Germinal center (tissue), 1 donor: ENCODE measurements at places on chromosomes 3 and 15.

DNA sequence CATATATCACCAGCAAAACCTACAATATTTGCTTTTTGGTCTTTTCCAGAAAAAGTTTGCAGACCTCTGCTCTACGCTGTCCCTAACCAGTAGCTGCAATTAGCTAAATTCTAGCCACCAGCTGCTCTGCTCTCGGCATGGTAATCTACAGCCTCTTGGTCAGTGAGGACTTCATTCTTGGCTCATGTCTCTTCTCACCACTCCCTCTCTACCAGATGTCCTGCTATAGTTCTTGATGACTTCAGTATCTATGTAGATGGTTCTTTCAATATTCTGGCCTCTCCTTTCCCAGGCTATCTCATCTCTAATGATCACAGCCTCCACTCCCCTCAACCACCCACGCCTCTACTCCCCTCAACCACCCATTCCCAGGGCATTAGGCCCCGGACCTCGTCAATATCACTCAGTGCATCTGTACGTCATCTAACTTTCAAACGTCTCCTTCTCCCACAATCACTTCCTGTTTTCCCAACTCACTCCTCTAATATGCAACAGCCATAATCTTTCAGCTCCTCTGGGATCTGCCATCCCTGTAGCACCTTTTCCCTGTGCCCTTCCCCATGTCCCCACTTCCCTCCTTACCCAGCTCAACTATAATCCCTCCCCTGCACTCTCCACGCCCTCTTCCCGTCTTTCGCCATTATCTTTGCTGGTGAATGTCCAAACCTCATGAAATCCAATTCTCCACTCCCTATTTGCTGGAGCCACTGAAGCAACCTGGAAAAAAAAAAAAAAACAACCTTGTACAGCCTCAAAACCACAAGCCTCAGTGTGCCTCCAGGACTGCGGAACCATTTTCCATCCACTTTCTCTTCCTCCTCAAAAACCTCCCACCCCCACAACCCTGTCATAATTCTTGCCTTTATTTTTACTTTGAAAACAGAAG is 429.4 kb upstream of the PROK2 start:
- no peak for DNase-seq

- no peak for DNase-seq
Observed at GRCh38 chr3:8617921-8618320, 26.7 kb downstream of the SSUH2 start.

DNA sequence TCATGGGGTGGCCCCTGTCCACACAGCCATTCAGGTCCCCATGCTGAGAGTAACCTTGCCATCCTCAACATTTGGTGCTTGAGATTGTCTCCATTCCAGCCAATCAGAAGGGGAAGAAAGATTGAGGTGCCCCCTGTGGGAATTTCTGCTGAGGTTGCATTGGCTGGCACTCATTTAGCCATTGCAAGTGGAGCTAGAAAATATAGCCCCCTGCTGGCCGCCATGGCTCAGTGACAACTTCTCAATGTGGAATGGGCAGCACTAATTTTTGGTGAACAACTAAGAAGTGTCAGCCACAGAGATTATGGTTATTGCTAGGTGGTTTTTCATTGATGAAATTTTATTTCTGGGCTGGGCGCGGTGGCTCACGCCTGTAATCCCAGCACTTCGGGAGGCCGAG is 22.0 kb downstream of the COL6A6 start:
- peak; percentile 31 for DNase-seq

- peak; percentile 74 for DNase-seq
Observed at GRCh38 chr3:66582721-66583423, 82.0 kb upstream of the LRIG1 start.

DNA sequence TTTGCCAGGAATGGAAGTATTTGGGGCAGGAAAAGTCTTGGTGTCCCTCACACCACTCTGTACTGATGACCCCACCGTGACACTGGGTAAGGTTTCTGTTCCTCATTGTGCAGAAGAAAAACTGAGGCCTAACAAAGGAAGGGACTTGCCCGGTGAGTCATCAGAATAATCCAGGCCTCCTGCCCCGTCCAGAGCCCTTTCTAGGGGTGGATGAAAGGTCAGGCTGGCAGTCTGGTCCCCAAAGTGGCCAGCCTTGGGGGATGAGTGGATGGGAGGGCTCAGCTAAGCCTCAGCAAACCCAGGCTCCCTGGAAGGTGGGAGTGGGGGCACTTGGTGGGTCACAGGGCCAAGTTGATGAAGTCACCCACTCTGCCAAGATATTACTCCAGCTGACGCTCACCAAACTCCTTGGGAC is 2.3 kb upstream of the DNAH1 start:
- peak; percentile 56 for DNase-seq

DNA sequence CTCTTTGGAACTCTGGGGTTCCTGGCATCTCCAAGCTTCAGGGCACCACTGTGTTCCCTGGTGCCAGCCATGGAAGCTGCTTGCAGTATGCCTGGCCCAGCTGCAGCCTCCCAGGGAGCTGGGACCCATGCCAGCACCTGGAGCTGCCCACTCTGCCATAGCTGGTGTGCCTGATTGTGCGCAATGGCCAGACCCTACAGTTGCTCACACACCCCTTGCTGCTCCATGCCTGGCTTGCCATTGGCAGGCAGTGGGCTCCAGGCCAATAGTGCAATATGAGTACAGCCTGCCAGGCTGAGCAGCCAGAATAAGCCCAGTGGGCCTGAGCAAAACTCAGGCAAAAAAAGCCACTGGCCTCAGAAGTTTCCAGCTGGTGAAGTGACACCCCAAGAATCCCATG is 43.8 kb upstream of the LRRFIP2 start:
- DNase-seq = no peak
